ENCODE measurements at places on chromosomes 4 and X.

GRCh38 chrX:11472879-11473278 is 179.7 kb downstream of the AMELX start:
- no peak for DNase-seq

- no peak for DNase-seq
Measured at GRCh38 chr4:108370291-108371141, 201.8 kb upstream of the LEF1 start.

DNA sequence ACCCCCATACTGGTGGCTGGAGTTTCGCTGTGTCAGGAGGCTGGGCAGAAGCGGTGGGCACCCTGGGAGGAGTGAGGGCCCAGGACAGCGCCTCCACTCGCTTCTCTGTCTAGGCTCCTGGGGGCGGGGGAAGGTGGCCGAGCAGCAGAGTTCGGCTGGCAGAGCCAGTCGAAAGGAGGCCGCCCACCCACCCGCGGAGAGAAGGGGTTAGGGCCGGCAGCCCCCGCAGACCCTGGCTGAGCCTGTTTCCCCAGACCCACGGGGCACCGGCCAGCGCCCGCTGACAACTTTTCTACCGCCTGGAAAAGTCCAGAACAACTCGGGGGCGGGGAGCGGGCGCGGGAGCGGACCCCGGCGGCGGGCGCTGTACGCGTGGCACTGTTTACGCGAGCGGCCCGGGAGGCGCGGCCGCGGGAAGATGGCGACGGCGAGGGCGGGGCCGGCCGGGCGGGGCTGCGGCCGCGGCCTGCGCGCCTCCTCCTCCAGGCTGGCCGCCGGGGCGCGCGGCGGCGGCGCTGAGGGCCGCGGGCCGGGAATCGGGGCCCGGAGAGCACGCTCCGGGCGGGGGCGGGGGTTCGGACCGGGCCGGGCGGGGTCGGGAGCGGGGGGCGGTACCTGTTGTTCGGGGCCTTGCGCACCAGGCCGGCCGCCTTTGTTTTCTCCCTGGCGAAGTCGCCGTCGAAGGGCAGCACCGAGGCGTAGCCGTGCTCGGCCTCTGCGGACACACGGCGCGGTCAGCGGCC is 628 bp downstream of the MXD4 start:
- DNase-seq, result no peak

DNA sequence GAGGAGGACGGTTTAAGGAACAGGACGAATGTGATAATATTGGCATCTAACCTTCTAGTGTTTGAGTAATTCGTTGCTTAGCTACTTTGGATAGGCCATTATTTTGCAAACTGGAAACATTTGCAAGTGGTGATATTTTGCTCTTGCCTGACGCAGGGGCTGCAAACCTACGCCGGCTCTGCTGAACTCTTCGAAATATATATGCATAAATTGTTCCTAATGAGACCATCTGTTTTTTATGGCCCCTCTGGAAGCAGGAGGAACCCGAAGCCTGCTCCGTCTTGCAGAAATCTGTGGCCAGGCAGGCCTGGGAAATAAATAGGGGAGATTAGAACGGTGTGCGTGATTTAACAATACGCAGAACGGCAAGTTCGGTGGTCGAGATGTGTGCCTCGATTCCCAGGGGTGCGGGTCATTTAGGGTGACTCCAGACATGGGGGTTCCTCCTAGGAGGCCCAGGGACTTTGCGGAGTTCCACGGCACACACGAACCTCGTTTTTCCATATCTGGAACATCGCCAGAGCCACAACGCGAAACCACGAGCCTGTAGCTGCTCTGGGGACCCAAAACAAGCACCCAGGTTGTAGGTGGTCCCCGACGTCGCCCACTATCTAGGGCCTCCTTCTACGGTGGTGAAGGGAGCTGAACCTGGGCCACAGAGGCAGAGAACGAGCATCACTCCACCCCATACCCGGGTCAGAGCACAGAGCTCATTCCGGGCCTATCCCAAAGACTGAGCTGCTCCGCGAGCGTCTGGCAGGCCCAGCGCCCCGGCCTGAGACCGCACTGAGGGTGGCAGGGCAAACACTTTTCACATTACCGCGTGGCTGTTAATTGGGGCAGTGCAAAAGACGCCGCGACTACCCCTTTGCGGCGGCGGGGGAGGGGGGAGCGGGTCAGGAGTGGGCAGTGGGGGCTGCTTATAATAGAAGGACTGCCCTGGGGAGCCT is 89.7 kb downstream of the BCOR start:
- DNase-seq, result no peak

DNA sequence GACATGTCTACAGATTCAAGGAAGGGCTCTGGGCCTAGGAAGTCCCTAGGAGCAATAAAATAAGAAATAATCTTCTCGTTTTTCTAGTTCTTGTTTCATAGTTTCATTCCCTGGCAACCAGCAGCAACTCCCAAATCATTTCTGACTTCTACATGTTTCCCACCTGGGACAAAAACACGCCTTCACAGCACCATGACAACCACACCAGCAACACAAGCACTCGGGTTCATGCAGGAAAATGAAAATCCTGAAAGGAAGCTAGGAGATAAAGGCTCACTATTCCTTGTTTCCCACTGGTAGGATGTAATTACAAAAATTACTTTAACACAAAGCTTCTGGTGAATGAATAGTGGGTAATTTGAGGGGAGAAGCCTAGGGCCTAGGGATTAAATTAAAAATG is 158.9 kb downstream of the ADAMTS3 start:
- no peak for DNase-seq

- DNase-seq, result no peak
Measured at GRCh38 chr4:94757192-94758140, at the start of gene BMPR1B. Gene BMPR1B, plus strand, starts transcription at chr4:94757955. Its CDS starts 346,470 bp downstream, at chr4:95104425.

DNA sequence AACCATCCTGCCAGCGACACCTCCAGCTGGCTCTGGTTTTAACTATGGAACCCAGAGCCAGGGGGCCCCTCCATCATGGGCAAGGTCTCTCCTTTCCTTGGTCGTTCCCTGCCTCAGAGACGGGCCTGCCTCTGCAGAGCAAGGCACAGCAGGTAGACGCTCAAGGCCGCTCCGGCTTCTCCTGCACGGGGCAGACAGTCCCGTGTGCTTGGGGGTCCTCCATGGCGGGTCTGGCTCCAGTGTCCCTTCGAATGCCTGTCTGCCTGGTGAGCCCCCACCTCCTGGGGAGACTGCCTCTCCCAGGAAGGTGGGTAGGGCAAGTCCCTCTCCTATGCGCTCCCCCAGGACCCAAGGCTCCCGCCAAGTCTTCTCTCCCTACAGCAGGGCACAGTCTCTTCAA is 71.5 kb downstream of the ACOX3 start:
- no peak for DNase-seq

DNA sequence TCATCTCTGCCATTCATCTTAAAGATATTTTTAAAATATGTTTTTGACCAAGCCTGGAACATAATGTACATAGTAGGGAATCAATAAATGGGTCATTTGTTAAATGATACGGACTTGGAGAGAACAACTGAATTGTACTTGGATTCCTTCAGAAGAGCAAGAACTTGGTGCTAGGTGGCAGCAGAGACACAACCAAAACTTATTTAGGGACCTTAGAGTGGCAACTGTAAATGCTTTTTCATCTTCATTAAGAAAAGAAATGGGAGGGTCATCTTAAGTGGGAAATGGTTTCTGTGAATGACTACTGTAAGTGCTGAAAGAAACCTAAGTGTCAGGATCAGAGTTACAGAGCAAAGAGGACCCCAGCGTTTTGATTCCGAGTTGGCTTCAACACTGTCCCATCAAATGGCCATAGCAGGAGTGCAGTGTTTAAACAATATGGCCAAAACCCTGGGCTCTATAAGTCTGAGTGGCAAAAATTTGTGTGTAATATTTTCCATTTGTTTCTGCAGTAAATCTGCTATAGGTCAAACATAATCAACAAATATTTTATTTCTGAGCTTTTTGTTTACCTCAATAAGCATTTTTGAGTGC is 213.6 kb downstream of the PALLD start:
- DNase-seq, result no peak

- no peak for DNase-seq
Measured at GRCh38 chrX:7119950-7120877, 27.3 kb upstream of the STS start.

GRCh38 chr4:64430933-64431332 is 21.7 kb upstream of the TECRL start:
- no peak for DNase-seq

DNA sequence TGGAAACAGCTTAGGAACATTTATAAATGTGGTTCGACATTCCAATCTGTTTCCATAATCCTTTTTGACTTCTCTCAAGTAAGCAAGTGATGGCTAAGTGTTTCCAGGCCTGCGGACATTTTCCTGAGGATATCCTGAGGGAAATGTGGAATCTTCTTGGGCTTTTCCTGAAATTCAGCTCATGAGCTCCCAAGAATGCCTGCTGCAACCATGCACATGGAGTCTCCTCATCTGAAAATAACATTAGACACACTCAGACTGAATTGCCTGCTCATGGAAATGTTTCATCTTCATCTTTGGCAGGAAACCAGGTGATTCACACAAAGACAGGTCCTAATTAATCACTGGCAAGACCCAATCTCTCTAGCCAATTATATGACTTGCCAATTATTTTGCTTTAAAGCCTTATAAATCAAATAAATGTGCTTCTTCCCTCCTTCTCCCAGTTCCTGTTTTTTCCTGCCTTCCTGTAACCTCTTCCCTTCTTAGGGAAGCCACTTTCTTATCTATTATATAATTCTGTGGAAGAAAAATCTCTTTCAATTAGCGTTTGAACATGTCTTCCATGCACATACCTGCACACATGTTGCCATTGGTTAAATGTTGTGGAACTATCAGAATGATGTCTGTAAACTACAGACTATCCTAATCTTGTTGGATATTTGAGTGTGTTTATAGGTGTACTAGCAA is 104.6 kb upstream of the MXRA5 start:
- DNase-seq, result no peak

- DNase-seq, result no peak
Measured at GRCh38 chr4:77826275-77826674, 7.1 kb upstream of the CNOT6L start.

- DNase-seq, result no peak
Measured at GRCh38 chrX:53294024-53294648, 12.8 kb upstream of the IQSEC2 start.

- no peak for DNase-seq
Measured at GRCh38 chr4:160403081-160403480, 1300.2 kb downstream of the RAPGEF2 start.

- no peak for DNase-seq
Measured at GRCh38 chr4:41205130-41205529, 9.2 kb downstream of the APBB2 start.

GRCh38 chr4:156437666-156438065 is 484.0 kb upstream of the CTSO start:
- DNase-seq, result no peak

- no peak for DNase-seq
Measured at GRCh38 chrX:16160729-16161128, 6.6 kb upstream of the MAGEB17 start.

DNA sequence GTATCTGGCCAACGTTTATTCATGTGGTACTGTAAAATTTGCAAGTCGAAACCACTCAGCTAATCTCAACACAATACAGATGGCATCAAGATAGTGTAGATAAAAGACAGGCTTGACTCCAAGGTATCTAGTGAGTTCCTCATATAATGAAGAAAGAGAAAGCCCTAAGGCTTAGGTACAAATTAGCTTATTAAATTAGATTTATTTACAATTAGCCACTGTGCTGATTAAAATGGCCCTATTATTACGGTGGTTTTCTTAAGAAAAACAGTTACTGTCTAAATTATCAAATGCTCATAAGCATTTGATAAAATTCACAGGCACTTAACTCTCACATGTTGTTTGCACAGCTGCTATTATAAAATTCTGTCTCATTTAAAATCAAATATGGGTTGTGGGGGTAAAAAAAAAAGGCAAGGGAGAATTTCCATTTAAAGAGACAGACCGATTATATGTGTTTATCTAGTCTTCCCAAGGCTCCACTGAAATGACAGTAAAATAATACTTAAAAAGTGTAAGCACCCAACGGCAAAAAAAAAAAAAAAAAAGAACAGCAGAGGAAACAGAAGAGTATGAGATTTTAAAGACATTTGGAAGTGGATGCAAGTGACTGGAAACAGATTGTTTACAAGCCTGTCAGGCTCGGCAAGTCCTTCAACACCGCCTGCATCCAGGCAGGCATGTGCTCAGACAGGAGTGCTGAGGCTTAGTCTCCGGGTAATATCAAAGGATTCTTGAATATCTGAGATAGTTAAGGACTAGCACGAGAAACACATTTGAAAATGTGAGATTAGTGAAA is 55.1 kb downstream of the FAM13A start:
- no peak for DNase-seq

GRCh38 chr4:54100595-54101189 is 729 bp downstream of the GSX2 start:
- no peak for DNase-seq

DNA sequence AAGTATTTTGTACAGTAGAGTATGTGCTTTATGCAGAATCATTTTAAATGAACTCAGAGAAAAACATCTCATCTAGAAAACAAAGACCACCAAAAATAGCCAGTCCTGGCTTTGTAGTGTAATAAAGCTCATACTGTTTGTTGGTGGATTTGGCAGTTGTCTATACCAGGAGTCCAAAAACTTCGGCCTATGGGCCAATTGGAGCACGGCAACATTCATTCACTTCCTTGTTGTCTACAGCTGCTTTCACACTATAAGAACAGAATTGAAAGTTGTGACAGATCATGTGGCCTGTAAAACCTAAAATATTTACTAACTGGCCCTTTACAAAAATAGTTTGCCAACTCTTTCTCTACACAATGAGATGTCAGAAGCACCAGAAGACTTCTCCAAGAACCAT is 5.3 kb downstream of the FBXW7 start:
- DNase-seq, result no peak

DNA sequence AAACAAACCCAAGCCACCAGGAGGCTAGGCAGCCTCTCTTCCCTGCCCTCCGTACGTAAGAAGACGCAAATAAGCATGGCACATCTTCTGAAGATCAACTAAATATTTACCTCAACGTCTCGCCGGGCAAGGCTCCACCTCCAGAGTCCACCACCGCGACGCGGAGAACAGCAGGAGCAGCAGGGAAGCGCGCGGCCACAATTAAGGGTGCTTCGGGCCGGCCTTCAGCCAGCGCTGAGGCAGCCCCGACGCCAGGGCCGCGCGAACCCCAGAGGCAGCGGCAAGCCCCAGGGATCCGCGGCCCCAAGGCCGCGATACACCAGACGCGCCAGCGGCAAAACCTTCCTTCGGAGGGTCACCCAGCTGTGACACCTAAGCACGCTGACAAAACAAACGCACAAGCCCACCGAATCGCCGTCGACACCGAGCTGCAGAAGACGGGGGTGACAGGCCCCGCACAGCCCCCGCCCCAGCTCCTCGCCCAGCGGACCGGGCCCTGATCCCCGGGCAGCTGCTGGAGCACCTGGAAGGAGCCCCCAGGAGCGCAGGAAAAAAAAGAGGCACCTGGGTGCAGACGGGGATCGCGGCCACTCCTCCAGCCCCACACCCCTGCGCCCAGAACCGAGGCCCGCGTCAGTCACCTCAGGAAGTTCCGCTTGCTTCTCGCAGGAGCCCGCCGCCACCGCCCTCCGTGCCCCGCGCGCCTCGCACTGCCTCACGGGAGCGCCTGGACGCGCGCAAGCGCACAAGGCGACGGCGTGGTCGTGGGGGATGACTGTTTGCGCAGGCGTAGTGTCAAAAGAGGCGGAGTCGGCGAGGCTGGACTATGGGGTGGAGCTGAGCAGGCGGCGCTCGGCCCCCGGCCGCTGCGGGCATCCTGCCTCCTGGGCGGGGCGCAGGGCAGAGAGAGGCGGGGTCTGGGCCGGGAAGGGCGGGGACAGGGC is at the start of the genes HAUS3 and POLN:
Gene HAUS3 (minus strand): TSS at position 712 of the 944 bp plus-strand sequence. CDS start 1,175 bp downstream, outside the sequence.
Gene POLN (minus strand): TSS at position 712 of the 944 bp plus-strand sequence. CDS start 12,890 bp downstream, outside the sequence.
- DNase-seq, result peak; percentile 97

- no peak for DNase-seq
Measured at GRCh38 chr4:24677909-24678308, 93.6 kb upstream of the DHX15 start.

GRCh38 chr4:6250235-6250983 is 19.2 kb upstream of the WFS1 start:
- DNase-seq, result no peak
